NCI-H1092 treated with DMSO at 0.1 percent for 48 hours (cell line): ENCODE measurements at places on chromosomes 1 and 21.

DNA sequence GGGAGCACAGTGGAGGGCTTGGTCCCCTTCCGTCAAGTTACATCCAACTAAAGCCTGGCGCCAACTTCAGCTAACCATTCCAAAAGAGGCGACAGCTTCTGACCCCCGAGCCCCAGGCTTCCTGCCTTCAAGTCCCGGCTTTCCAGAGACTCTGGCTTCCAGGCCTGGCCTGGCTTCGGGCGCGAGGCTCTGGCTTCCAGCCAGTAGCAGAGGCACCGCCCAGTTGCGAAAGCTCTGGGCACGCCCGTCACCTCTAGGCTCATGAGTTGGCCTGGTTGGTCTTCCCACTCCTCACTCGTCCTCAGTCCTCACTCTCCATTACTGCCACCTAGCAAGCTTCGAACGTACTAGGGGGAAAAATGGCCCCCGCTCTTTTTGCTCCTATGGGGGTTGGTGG lies 30.0 kb upstream of the C1orf185 start:
- DNase-seq = no peak

- no peak for DNase-seq
Observed at GRCh38 chr1:5994713-5995621, 2.7 kb upstream of the NPHP4 start.

- DNase-seq = no peak
Observed at GRCh38 chr1:4650981-4651380, 3.4 kb upstream of the AJAP1 start.

DNA sequence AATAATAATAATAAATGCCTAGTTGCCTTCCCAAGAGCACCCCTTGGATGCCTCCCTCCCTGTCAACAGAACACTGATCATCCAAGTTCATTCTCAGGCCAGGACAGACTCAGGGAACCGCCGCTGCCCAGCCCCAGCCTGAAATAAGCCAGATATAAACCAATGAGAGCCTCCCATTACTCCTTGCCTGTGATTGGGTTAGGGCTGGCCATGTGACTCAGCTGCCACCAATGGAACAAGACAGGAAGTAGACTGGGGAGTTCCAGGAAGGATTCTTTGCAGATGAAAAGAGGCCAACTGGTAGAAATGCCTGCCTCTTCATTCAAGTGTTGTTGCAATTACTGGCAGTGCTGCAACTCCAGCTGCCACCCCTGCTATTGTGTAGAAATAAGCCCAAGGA lies 146.4 kb upstream of the TIAM1 start:
- no peak for DNase-seq

- DNase-seq = no peak
Observed at GRCh38 chr1:52659356-52659755, 26.4 kb downstream of the SHISAL2A start.
